Skin of body (tissue), 3 donors: ENCODE measurements at places on chromosomes 3 and 15.

- peak; percentile 71 for DNase-seq
These were observed 44.0 kb downstream of the ZBTB38 start for GRCh38 chr3:141412087-141412935.

DNA sequence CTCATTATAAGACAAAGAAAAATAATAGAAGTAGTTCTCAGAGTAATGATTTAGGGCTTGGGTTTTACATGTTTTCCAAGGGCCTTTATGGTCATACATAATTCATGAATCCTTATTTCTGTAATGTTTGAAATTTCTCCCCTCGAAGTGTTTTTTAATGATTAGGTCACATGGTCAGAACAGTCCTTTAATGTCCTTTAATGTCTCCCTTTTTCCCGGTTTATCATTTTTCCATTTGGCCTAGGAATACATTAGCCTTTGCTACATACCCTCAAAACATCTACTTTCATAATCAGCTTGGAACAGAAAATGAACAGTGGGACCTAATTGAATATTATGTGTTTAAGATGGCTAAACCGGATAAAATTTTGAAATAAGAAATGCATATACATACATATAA, 159.9 kb upstream of the ROBO2 start:
- no peak for DNase-seq

DNA sequence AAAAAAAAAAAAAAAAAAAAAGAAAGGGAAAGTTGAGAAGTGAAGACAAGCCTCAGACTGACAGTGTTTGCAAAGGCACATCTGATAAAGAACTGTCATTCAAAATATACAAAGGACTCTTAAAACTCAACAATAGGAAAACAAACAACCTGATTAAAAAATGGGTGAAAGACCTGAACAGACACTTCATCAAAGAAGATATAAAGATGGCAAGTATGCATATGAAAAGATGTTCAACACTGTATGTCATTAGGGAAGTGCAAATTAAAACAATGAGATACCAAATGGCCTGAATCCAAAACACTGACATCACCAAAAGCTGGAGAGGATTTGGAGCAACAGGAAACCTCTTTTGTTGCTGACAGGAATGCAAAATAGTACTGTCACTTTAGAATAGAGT, 48.6 kb downstream of the MCCC1 start:
- DNase-seq: no peak

GRCh38 chr3:64290864-64291263, 65.6 kb upstream of the PRICKLE2 start:
- DNase-seq: no peak

DNA sequence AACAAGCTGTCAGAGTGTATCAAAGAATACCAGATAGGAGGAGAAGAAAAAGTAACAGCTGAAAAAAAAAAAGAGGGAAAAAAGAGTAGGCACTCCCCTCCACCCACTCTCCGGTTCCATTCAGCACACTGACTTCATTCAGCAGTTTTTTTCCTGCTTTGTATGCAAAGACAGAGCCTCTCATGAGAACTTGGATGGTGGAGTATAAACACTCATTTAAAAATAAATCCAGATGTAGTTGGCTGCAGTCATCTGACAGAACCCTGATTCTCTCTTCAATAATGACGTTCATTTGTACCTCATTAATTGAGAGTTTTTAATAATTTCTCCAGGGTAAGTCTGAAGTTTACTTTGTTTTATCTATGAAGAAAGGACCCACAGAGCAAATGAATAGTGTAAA, 81.0 kb downstream of the TMEM108 start:
- DNase-seq: peak; percentile 50

DNA sequence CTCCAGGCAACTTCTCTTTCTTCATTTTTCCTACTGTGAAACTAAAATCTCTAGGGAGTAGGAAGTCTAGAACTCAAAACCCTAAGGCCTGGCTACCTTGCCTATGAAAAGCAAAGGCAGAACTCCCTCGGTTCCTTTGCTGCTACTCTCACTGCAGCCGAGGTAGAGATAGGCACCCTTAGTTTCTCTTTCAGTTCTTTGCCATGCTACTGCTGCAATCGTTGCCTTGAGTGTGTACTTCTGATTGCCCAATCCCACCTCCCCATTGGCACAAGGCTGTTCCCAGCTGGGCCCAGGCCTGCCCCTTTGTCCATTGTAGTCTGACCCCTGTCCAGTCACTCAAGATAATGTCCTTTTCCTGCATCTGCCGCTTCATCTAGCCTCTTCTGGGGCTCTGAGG, 92.3 kb upstream of the MRPS22 start:
- DNase-seq: no peak

DNA sequence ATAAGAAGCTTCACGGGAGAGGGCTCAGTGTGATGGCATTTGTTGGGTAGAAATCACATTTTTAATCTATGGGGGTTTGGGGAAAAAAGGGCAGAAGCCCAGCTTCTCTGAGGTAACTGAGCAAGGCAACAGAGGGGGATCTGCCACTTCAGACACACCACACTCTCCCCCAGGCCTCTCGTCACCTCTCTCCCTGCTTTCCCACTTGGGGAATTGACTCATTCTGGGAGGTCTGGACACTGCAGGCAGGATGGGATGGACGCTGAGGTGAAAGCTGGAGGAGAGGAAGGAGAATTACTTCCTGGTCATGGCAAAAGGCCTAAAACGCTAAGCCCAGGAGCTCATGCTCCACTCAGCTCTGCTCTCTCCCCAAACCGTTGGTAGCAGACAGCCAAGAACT, 33.2 kb downstream of the MYO5C start:
- DNase-seq: no peak

- peak; percentile 50 for DNase-seq
These were observed 36.5 kb upstream of the SPTBN5 start for GRCh38 chr15:41930221-41930866.

DNA sequence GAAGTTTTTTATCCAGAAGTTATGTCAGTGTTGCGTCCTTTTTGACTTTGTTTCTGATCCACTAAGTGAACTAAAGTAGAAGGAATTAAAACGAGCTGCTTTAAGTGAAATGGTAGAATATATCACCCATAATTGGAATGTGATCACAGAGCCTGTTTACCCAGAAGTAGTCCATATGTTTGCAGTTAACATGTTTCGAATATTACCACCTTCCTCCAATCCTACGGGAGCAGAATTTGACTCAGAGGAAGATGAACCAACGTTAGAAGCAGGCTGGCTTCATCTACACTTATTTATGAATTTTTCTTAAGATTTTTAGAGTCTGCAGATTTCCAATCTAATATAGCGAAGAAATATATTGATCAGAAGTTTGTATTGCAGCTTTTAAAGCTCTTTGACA, 57.6 kb downstream of the DNAH1 start:
- DNase-seq: no peak
